ENCODE measurements at places on chromosomes 4 and X.

DNA sequence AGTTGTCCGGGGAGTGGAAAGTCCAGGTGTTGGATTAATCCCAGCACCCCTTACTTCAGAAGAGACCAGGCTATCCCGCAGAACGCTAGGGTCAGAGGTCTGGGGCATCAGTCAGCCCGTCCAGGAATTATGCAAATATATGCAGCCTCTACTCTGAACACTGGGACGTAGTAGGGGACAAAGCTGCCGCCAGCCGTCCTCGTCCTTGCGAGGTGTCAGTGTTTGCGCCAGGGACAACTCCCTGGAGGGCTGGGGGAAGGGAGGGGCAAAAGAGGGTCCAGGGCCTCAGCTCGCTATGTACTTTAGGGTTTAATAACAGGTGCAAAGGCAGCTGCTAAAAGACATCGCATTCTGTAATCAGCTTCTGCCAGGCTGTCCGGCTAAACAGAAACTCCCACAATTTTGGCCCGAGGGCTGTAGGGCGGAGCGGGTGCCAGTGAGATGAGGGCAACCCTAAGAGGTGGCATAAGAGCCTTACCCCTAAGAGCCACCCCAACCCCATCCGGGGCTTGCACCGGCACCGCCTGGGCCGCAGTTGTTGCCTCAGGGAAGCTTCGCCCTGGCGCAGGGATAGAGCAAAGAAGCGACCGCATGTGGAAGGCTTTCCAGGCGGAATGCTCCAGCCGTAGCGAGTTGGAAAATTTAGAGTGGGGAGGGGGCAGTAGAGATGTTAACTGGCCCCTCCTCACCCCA is 8.4 kb downstream of the HAND2 start:
- no peak for DNase-seq

DNA sequence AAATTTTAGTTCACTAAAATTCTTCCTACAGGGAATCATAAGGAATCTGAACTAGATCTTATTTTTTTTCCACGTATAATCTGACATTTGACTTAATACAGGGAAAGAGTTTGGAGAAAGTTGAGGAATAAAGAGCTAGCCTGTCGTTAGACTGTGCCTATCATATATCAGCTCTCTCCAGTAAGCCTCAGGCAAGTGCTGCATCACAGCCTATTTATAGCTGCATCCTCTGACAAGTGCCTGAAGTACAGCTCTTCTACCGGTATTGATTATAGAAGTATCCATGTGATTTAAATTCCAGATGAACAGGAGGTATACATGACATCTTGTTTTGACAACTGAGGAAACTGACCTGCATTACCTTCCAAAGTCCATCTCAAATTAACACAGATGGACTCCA is 248.9 kb downstream of the TLL1 start:
- DNase-seq = peak; percentile 35

GRCh38 chr4:76790377-76790776 is 107.6 kb downstream of the SOWAHB start:
- no peak for DNase-seq

GRCh38 chr4:188665491-188666457 is 526.5 kb downstream of the TRIML1 start:
- DNase-seq = no peak

DNA sequence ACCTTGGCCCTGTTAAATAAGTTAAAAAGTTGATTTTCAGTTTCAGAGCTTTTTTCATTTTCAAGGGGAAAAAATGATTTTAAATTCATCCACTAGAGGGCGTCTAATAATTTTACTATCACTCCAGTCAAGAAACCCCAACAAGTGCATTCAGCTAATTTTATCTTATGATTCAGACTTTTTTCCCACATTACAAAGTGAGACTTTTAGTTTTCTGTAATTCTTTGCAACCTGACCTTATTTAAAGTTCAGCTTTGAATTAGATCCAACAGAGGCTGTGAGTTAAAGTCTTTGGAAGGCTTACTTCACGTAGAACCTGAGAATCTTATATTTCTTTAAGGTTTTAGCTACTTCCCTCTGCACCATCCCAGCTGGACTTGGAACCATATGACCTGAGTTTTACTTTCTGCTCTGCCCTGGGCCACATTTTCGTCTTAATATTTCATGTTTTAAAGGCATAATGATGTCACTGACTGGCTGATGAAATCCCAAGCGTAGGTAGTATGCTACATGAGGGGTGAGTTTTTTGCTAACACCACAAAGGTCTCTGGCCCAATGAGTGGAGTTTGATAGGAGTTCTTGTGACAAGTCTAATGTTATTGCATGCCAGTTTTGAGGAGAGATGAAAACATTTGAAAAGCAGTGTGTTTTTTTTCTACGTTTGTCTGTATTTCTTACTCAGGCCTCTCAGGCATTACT is 7.2 kb downstream of the GNRHR start:
- DNase-seq = peak; percentile 44

- DNase-seq = no peak
Measured at GRCh38 chr4:157141976-157142375, 66.0 kb downstream of the GLRB start.
